Caki2 (cell line): ENCODE measurements at places on chromosomes 6 and 20. TPM values are rescaled to one million over a fixed set of nuclear protein-coding genes. Genes with fewer than 3 reads are reported as not detected.
A peak's percentile ranks its signal among the peaks of the same experiment; 100 is the strongest.

DNA sequence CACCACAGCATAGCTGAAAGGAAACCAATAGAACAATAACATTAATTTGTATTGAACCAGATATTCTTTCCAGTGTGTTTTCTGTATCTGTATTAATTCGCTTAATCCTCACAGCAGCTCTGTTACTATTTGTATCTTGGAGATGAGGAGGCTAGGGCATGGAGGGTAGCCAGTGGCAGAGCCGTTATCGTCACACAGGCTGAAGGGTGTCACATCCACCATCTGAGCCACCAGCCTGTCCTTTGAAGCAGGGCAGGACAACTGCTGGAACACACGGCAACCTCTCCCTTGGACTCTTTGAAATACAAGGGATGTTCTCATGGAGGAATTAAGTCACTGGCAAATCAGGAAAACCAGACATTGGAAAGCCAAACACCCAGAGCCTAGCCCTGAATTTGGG lies 628.0 kb upstream of the CDH4 start:
- no peak for DNase-seq

- no peak for DNase-seq
Observed at GRCh38 chr6:25874118-25874517, at the start of gene SLC17A3. Gene SLC17A3, minus strand, starts transcription at chr6:25874243. Its CDS starts 5,856 bp downstream, at chr6:25868387.

DNA sequence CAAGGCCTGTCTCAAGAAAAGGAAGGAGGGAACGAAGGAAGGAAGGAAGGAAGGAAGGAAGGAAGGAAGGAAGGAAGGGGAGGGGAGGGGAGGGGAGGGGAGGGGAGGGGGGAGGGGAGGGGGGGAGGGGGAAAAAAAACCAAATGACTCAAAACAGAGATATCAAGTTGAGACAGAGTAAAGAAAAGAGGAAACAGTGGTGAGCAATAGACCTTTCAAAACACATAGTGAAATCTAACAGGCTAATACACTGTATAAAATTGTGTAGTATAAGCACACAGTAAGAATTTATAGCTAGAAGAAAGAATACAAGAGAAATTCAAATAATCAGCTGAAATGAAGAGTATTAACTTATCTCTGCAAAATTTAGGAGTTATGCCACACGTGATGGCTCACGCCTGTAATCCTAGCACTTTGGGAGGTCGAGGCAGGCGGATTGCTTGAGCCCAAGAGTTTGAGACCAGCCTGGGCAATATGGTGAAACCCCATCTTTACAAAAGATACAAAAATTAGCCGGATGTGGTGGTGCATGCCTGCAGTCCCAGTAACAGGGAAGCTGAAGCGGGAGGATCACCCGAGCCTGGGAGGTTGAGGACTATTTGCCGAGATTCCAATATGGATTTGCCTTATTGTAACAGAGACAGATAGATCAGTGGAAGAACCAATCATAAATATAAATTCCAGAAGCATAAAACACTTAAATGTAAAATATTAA lies 123.2 kb downstream of the PRND start:
- no peak for DNase-seq

DNA sequence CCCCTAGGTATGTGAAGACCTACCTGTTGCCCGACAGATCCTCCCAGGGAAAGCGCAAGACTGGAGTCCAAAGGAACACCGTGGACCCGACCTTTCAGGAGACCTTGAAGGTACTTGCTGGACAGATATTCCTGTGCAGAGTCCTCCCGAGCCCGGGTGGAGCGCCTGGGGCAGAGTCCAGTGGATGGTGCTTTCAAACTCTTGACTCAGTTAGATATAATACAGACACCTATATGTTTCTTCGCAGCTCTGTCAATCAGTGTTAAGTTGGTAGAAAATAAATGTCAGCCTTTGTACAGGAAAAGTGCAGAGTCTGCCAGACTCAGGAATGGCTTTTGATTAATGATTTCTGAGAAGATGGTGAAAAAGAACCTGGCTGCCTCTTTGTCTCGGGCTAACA lies 67.2 kb downstream of the EZR start:
- no peak for DNase-seq

GRCh38 chr20:61220131-61220530 lies 31.9 kb upstream of the CDH4 start:
- DNase-seq, result no peak

DNA sequence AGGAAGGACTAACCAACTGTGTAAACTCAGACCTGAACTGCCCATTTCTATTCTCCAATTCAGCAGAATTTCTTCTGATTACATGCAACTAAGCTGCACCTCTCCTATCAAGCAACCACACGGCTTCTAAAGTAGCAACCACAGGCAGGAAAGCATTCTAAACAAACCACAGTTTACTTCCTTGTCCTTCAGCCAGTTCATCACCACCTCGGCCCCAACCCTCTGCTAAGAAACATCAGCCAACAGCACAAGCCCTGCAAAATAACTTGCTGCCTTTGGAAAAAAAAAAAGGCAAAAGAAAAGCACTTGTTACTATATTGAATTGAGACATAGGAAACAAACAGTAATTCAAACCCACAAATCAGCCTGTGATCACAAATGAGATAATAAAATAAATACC lies 140.3 kb downstream of the NFATC2 start:
- DNase-seq, result no peak

- DNase-seq, result no peak
Observed at GRCh38 chr6:168367285-168367751, 47.7 kb upstream of the DACT2 start.

DNA sequence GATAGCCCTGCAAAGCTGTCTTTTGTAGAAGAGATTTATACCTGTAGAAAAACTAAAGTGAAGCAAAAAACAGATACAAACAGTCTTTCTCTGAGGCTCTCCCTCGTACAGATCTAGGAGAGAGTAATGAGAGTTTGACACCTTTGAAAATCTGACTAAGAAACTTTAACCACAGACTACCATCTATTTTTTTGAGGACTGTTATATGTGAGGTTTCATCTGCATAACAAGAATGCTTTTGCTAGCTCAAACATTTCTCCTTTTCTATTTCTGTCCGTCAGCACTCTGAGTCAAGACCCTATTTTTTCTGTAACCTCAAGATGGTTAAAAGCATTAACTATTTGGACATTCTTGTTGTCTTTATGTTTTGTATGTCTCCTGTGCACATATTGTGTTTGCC lies 193.0 kb downstream of the BTBD3 start:
- DNase-seq, result no peak

The APCDD1L gene
- not detected in 2 replicates for total RNA-seq

The TAGAP gene
- total RNA-seq, result not detected in 2 replicates

- peak; percentile 93 for DNase-seq
Observed at GRCh38 chr6:27836783-27837624, 75.2 kb downstream of the OR2B2 start.

The IRF4 gene
- not detected in 2 replicates for total RNA-seq

DNA sequence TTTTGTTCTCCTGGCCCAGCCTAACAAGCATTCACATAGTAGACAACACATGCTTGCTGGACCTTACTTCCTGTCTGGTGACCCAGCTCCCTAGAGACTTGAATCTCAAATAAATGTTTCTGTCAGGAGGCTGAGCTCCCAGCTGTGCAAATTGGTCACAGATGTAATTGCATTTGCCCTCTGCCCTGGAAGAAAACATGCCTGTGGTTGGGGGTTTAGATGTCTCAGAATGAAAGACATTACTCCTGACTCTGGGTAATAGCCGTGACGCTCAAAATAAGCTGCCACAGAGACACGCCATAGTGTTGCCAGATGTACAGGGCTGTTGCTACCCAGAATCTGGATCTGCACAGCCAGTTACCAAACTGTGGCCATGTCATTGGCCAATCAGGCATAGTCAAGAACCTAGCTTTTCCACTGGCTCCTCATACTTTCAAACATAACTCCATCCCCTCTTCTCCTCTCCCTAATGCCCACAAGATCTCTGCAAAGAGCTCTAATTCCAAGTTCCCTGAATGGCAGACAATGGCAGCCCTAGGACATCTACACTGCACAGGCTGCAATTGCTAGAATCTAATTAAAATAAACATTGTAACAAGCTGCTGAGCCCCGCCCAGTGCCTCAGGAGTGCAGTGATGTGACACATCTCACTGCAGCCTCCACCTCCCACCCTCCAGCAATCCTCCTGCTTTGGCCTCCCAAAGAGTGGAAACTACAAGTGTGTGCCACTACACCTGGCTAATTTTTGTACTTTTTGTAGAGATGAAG lies 32.8 kb upstream of the GMPR start:
- DNase-seq, result no peak

The QRSL1 gene
- 16.0 and 17.0 TPM in 2 replicates for total RNA-seq

DNA sequence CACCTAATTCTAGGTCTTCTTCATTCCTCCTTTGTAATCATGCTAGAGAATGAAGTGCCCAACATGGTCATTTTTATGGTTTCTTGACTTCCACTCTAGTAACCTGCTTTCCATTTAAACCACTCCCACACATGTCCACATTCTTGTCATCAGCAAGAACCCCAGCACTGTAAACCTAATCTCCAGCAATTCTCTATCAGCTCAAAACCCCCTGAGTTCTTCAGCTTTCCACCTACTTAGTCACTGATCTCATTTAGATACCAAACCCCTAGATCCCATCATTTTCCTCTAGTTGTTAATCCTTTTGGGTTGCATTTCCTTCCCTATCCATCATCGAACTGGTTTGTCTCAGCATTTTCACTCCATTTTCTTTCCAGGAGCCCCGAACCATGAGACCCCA lies 49.7 kb downstream of the GOPC start:
- no peak for DNase-seq

- DNase-seq, result no peak
Observed at GRCh38 chr20:57545927-57546662, 14.8 kb upstream of the PCK1 start.

The TMEM242 gene
- total RNA-seq, result 3.2 and 3.3 TPM in 2 replicates

- DNase-seq, result no peak
Observed at GRCh38 chr6:24990944-24991809, 55.4 kb upstream of the RIPOR2 start.

DNA sequence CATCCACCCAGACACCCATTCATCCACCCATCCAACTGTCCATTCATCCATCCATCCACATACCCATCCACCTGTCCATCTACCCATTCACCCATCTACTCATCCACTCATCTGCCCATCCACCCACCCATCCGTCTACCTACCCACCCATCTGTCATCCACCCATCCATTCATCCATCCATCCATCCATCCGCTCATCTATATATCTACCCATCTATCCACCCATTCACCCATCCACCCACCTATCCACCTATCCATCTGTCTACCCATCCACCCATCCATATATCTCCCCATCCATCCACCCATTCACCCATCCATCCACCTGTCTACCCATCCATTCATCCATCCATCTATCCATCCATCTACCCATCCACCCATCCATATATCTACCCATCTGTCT lies 30.7 kb downstream of the ARMC2 start:
- no peak for DNase-seq

DNA sequence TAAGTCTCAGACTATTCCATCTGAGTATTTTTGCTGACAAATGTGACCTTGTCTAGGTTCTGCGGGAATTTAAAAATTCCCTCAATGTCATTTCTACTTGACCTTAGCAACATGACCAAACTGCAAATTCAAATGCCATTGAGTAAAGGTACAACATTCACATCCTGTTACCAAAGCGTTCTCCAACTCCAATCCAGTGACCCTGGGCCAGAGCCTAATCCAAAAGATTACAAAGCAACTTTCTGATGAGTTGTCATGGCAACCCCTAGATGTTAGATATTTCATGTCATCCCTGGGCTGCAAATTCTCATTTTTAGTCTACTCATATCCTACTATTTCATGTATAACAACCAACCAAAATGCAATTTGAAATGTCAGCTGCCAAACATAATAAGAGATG lies 65.3 kb downstream of the BACH2 start:
- DNase-seq, result no peak

- DNase-seq, result peak; percentile 76
Observed at GRCh38 chr6:133130863-133131262, 110.3 kb upstream of the EYA4 start.

GRCh38 chr20:49823152-49823847 lies 10.7 kb downstream of the SLC9A8 start:
- DNase-seq, result no peak

DNA sequence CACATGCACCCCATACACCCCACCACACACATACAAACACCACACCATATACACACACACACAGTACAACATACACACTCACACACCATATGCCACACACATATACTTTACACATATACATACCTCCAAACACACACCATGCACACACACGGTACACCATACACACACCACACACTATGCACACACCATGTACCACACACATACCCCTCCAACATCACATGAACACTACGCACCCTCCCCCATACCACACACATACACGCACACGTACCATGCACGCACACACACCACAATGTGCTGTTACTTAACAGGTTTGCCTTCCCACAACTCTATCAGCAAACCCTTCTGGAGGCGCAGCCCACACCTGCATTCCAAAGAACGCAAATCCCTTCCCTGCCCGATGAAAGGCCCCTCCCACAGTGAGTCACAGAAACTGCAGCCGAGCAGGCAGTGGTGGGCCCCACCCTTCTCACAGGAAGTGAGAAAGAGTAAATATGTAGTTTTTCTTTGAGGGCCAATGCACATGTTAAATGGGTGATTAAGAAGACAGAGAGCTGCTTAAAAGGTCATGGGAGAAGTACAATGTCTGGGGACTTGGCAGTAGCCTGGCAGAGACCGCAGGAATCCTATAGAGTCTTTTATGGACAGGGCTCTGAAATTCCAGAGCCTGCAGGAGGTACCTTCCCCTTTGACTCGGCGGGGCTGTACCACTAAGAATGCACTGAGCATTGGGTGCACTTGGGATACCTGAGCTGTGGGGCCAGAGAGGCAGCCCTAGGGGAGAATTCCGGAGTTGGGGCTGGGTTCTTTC lies 34.1 kb upstream of the EZR start:
- DNase-seq, result peak; percentile 97

DNA sequence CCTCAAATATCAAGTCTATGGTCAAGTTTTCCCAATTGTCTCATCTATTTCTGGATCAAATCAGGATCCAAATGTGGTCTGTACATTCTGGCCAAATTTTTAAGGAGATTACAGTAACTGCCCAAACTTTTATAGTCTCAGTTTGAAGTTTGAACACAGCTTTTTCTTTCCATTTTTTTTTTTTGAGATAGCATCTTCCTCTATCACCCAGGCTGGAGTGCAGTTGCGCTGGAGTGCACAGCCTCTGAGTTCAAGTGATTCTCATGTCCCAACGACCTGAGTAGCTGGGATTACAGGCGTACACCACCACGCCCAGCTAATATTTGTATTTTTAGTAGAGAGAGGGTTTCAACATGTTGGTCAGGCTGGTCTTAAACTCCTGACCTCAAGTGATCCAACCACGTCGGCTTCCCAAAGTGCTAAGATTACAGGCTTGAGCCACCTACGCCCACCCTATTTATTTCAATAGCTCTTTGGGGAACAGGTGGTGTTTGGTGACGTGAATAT lies 84.9 kb upstream of the CARMIL1 start:
- peak; percentile 23 for DNase-seq
